ENCODE measurements at places on chromosomes 16 and 17. TPM values are rescaled to one million over a fixed set of nuclear protein-coding genes. Genes with fewer than 3 reads are reported as not detected.

Gene CPNE7
- total RNA-seq: 7.8 TPM

Gene KRTAP3-1
- total RNA-seq: not detected

Gene TM4SF5
- not detected for total RNA-seq

Gene CTF1
- 0.39 TPM for total RNA-seq

Gene BCAS3
- total RNA-seq: 36.9 TPM

Gene SBK1
- 23.4 TPM for total RNA-seq

Measured in T-cell (primary cell).